ENCODE measurements at places on chromosomes 5 and 9.

GRCh38 chr9:106451223-106451622 is 411.7 kb upstream of the ZNF462 start:
- DNase-seq, result no peak

DNA sequence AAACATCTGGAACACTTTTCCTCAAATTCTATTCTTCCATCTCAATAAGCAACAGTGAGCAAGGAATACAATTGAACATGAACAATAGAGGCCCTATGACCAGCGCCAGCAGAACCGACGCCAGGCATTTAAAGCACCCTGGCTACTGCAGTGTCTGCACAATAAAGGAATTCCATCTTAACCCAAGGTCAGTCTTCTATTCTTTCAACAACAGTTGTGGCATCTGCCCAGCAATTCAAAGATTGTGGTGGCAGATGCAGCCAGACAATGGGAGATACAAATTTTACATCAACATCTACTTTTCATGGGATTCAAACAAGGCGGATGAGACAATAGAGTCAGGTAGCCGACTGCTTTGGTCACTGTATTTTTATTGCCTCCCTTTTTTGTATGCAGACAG is 65.9 kb downstream of the ELL2 start:
- no peak for DNase-seq

- DNase-seq, result no peak
Measured at GRCh38 chr5:69006030-69006429, 87.8 kb upstream of the SLC30A5 start.

GRCh38 chr5:11385251-11385900 is 518.9 kb downstream of the CTNND2 start:
- DNase-seq, result no peak

DNA sequence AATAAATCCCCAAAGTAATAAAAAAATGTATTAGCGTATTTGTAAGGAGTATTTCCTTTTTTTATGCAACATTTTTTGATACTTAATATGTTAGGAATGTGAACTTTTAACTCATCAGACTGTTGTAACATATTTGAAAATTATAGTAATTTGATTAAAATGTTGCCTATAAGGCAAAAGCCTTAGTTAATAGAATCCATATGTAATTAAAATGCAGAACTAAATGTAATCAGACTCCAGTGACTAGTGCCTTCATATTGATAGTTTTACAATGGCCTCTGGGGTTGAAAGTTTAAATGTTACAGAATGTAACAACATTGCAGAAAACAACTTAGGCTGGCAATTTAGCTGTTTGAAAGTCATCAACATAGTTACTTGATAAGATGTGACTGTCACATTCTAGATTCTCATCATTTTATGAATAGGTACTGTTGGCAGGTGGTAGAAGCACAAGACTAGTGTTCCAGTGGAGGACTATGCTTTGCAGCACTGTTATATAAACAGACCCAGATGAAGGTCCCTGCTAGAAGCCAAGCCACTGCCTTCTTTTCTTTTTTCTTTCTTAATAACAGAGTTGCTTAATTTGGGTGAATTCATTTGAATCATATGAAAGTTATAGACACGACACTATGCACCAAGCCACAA is 382.9 kb downstream of the CCDC171 start:
- no peak for DNase-seq

GRCh38 chr5:38853753-38854470 is 8.1 kb downstream of the OSMR start:
- DNase-seq, result no peak

- DNase-seq, result no peak
Measured at GRCh38 chr5:105670596-105670995, 2000.1 kb downstream of the EFNA5 start.

GRCh38 chr5:162786234-162786633 is 651.2 kb upstream of the CCNG1 start:
- no peak for DNase-seq

- no peak for DNase-seq
Measured at GRCh38 chr5:111756581-111757354, at the start of gene NREP. Gene NREP (minus strand): TSS chr5:111757194. CDS start chr5:111755772, 1,422 bp downstream.

DNA sequence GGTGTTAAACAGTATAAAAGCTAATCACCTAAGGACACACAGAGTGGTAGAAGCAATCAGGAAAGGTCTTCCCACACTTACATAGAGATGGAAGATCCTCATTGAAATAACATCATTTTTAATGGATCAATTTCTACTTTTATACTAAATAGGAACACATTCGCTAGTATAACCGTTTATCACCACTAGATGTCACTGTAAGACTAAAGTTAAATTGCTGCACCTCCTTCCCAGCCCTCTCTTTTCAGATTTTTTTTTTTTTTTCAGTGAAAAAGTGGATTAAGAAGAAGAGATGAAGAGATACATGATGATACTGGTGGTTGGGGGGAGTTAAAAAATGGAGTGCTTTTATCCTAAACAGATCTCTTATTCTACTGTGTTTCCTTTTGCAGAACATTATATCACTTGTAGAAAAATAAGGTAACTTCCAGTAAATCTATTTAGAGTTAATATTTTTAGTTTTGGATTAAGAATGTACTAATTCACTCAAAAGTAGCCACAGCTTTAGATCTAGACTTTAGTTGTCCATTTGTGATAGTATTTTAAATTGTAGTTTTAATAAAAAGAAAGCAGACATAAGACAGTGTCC is 116.9 kb upstream of the ARRDC3 start:
- no peak for DNase-seq

GRCh38 chr5:17305964-17306725 is 88.7 kb downstream of the BASP1 start:
- DNase-seq, result no peak

GRCh38 chr9:12698986-12699385 is 5.8 kb downstream of the TYRP1 start:
- no peak for DNase-seq

GRCh38 chr5:18281947-18282581 is 647.8 kb downstream of the TAF11L14 start:
- DNase-seq, result no peak

- no peak for DNase-seq
Measured at GRCh38 chr9:98323051-98323830, 67.8 kb upstream of the TBC1D2 start.

DNA sequence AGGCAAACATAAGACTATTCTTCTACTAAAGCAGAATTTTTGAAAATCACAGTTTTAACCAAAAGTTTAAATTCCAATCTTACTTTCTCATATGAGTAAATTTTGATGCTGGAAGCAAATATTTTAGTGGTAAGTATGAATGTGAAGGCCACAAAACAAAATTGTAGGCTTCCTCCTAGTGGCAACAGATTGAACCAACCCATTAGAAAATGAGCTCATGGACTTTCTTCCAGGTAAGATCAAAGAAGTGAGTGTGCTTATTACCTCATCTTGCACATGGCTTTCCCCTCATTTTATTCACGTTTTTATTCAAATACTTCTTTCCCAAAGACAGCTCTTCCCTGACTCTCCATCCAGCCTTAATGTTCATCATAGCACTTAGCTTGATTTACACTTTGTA is 16.5 kb upstream of the RLN2 start:
- DNase-seq, result no peak

DNA sequence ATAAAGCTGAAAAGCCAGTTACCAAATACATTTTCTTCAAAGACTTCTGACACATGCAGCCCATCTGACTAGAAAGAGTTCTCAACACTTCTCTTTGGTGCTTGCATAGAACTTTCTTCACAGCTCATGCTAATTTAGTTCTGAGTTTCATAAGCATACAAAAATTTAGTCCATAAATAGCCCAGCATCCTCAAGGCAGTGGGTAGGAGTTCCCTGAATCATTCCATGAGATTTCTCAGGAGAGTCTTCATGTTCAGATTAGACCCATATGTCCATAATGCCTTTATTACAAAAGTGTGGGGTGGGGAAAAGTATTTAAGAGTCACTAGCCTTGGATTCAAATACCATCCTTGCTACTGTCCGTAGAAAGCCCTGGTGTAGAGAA is 290.2 kb upstream of the RGMB start:
- DNase-seq, result no peak

DNA sequence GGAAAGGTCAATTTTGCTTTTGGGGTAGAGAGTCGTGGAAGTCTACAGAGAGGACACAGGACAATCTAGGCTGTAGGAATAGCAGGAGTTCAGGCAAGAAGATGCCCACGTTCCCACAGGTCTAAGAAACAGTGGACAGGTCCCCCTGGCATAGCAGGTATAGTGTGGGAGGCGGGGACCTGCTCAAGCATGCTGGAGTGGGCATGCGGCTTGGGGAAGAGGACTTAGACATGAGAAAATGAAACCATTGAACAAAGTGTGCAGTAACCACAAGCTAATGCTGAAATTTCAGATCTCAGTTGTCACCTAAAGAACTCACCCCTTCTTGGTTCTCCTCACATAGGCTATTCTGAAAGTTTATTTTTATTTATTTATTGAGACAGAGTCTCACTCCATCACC is 142.8 kb upstream of the EFNA5 start:
- no peak for DNase-seq

DNA sequence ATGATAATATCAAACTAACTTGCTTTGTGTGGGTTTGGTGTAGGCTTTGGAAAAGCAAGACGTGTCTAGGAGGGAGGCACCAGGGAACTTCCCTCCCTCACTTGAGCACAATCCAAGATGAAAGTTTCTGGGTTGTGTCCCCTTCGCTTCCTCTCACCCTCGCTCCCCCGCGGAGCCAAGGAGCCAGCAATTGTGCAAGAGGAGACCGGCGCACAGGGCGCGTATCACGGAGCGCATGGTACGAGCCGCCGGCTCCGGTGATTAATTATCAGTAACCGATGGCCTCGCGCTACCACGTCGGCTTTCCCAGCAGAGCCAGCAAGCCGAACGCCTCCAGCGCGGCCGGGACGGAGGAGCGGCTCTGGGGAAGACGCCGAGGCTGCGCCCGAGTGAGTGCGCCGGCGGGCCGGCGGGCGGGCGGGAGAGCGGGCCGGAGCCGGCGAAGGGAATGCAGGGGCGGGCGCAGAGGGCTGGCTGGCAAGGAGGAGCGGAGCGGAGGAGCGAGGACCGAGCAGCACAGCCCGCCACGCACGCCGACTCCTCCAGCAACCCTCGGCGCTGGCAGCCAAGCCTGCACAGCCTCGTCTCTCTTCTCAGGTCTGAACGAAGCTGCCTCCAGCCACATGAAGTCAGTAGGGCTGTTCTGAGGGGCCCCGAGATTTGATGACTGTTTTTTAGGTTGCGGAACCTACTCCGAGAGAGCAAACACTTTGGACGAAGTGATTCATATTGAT is 143.6 kb downstream of the BNC2 start:
- DNase-seq, result no peak

GRCh38 chr5:160702934-160703333 is 149.1 kb downstream of the ATP10B start:
- DNase-seq, result no peak

DNA sequence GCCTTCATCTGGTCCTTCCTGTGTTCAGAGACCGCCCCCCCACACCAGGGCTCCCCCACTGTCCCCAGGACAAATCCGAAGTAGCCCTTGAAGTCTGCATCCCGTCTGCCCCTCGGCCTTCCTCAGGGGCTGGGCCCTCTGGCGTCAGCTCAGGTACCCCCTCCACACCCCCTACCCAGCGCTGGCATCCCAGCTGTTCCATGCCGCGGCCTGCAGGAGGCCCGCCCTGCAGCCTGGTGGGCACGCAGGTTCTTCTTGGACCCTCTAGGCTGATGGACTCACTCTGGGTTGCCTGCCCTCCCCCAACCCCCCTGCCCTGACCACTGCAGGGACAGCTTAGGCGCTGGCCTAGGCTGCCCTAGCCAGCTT is 6.6 kb downstream of the SLC2A6 start:
- DNase-seq, result no peak

GRCh38 chr9:88741335-88741734 is 206.4 kb downstream of the NXNL2 start:
- no peak for DNase-seq

GRCh38 chr9:129175825-129176633 is 2.0 kb downstream of the IER5L start:
- no peak for DNase-seq

DNA sequence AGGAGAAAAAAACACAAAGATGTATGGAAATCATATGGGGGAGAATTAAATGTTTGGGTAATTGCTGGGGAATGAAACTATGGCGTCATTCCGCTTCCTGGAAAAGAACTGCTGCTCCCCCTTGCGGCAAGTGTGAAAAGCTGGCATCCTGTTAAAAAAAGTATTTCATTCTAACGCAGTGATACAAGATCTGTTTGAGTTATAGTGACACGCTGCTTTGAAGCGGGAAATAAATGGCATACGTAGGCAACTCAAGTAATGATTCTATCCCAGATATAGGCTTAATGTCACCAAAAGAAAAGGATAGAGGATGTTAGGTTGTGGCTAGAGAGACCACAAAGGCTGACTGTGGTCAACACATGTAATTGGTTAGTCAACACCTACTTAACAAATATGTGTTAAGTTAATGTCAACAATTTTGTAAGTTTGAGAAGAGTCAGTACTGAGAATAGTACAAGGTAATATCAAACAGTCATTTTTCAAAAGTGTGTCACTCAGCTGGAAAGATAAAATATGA is 70.2 kb upstream of the ALDH1A1 start:
- DNase-seq, result peak; percentile 4

GRCh38 chr5:65808251-65808741 is 86.3 kb downstream of the NLN start:
- DNase-seq, result no peak

GRCh38 chr5:159894149-159894720 is 22.0 kb upstream of the ADRA1B start:
- no peak for DNase-seq

- no peak for DNase-seq
Measured at GRCh38 chr9:124624735-124624992, 117.5 kb upstream of the NR5A1 start.

DNA sequence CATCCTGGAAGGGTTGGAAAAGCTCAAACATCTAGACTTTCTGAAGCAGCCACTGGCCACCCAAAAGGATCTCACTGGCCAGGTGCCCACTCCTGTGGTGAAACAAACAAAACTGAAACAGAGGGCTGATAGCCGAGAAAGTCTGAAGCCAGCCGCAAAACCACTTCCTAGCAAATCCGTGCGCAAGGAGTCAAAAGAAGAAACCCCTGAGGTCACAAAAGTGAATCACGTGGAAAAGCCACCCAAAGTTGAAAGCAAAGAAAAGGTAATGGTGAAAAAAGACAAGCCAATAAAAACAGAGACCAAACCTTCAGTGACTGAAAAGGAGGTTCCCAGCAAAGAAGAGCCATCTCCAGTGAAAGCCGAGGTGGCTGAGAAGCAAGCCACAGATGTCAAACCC is 87.6 kb downstream of the MAP1B start:
- DNase-seq, result no peak

DNA sequence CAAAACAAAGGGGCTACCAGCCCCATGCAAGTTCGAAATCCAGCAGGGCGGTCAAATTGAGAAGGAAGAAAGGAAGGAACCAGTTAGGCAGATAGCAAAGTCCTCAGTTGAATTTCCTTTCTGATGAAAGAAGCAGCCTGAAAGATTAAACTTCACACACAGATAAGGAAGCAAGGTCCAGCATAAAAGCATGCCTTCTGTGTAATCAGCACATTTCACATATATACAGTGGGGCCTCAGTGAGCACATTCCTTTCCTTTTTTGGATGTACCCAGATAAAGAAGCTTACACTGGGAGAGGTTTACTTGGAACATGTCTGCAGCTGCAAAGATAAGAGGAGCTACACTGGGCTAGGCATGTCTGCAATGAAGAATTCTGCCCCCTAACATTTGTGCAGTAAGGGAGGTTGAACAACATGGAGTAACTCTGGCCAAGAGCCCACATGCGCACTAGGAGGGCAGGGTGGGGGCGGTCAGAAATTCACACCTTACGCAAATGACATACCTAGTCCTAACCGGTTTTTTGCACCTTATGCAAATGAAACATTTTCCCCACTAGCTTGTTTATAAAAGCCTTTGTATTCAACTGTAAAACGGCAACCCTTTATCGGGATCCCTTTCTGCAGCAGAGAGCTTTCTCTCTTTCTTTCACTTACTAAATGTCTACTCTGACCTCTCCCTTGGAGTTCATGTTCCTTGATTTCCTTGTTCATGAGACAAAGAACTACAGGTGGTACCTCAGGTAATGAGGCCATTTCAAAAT is 149.7 kb upstream of the FBXL17 start:
- DNase-seq, result no peak
